ENCODE measurements at places on chromosomes 1 and 21. TPM values are rescaled to one million over a fixed set of nuclear protein-coding genes. Genes with fewer than 3 reads are reported as not detected.

The CFHR4 gene
- not detected for total RNA-seq

The ZBTB40 gene
- total RNA-seq, result 5.8 TPM

The HIVEP3 gene
- 2.0 TPM for total RNA-seq

The TNFSF4 gene
- total RNA-seq, result 0.05 TPM

The FNDC10 gene
- total RNA-seq, result 8.7 TPM

The OLFM3 gene
- total RNA-seq, result not detected

The LCE1C gene
- not detected for total RNA-seq

The ITGB2 gene
- total RNA-seq, result 1.0 TPM

The ATP1A2 gene
- total RNA-seq, result 0.13 TPM

The NME7 gene
- total RNA-seq, result 22.5 TPM

The GNAT2 gene
- total RNA-seq, result not detected

The S100A7A gene
- not detected for total RNA-seq

The NTRK1 gene
- total RNA-seq, result not detected

The PHACTR4 gene
- 22.3 TPM for total RNA-seq

The CASQ1 gene
- not detected for total RNA-seq

The RNASEL gene
- 2.1 TPM for total RNA-seq

The IGSF9 gene
- total RNA-seq, result 0.29 TPM

The SLC2A5 gene
- 0.13 TPM for total RNA-seq

The ROR1 gene
- 8.5 TPM for total RNA-seq

The UBL4B gene
- total RNA-seq, result not detected

The ERG gene
- not detected for total RNA-seq

The SCMH1 gene
- total RNA-seq, result 9.6 TPM

The ANGPTL7 gene
- not detected for total RNA-seq

The RGS18 gene
- total RNA-seq, result not detected

The KDF1 gene
- total RNA-seq, result not detected

The NSL1 gene
- 25.7 TPM for total RNA-seq
